Esophagus squamous epithelium (tissue), 5 donors: ENCODE measurements at places on chromosomes 6 and 20. TPM values are rescaled to one million over a fixed set of nuclear protein-coding genes. Genes with fewer than 3 reads are reported as not detected.

Gene CD93
- 22.9 TPM for total RNA-seq

Gene NHLRC1
- total RNA-seq: 0.49 TPM

Gene PGC
- not detected for total RNA-seq

Gene IL17A
- not detected for total RNA-seq

Gene TAP2
- 28.3 TPM for total RNA-seq

Gene ELOVL2
- total RNA-seq: 0.18 TPM

Gene C20orf202
- total RNA-seq: not detected

Gene HLA-DRA
- total RNA-seq: 30.8 TPM

Gene PRSS16
- 25.7 TPM for total RNA-seq

Gene ZSCAN23
- total RNA-seq: 0.35 TPM

Gene LAMP5
- not detected for total RNA-seq

Gene ENTPD6
- total RNA-seq: 26.5 TPM

Gene FABP7
- total RNA-seq: not detected

Gene LY6G6F
- total RNA-seq: not detected

Gene LY6G6C
- 3.6 TPM for total RNA-seq

Gene TSHZ2
- 11.8 TPM for total RNA-seq

Gene TNFRSF6B
- 10.7 TPM for total RNA-seq

Gene ZFAND3
- total RNA-seq: 15.7 TPM

Gene IFT52
- total RNA-seq: 17.2 TPM

Gene ARG1
- not detected for total RNA-seq

Gene ZNF334
- 0.70 TPM for total RNA-seq

Gene AIF1
- 5.7 TPM for total RNA-seq

Gene TDRD6
- 0.04 TPM for total RNA-seq

Gene FNDC1
- 0.06 TPM for total RNA-seq

Gene FERMT1
- total RNA-seq: 19.3 TPM

Gene LPA
- total RNA-seq: 1.2 TPM

Gene NOTCH4
- 13.2 TPM for total RNA-seq

Gene PPP1R14C
- 27.8 TPM for total RNA-seq

Gene MUCL3
- 0.57 TPM for total RNA-seq

Gene HLA-G
- not detected for total RNA-seq

Gene CRISP2
- 0.76 TPM for total RNA-seq

Gene TRIM15
- not detected for total RNA-seq

Gene IMPG1
- not detected for total RNA-seq

Gene SEMG2
- total RNA-seq: not detected

Gene GINS1
- total RNA-seq: 4.2 TPM

Gene TMC2
- 0.19 TPM for total RNA-seq

Gene DNAH8
- total RNA-seq: not detected

Gene KHDC1L
- not detected for total RNA-seq

Gene PPP1R3G
- 3.0 TPM for total RNA-seq

Gene NKX2-2
- total RNA-seq: not detected

Gene OPRM1
- total RNA-seq: not detected

Gene PCK1
- 0.62 TPM for total RNA-seq

Gene TNXB
- 10.5 TPM for total RNA-seq

Gene OLIG3
- total RNA-seq: not detected

Gene C4A
- 11.8 TPM for total RNA-seq

Gene SLC17A1
- total RNA-seq: not detected

Gene ADGB
- total RNA-seq: 0.19 TPM

Gene STK4
- 14.6 TPM for total RNA-seq

Gene RAD21L1
- total RNA-seq: not detected

Gene ZSCAN12
- total RNA-seq: 2.3 TPM

Gene NNAT
- total RNA-seq: 0.76 TPM

Gene ABHD12
- 23.8 TPM for total RNA-seq
